ENCODE measurements at places on chromosomes 2 and 18. TPM values are rescaled to one million over a fixed set of nuclear protein-coding genes. Genes with fewer than 3 reads are reported as not detected.

PRKAG3 gene
- polyA plus RNA-seq: not detected

DNA sequence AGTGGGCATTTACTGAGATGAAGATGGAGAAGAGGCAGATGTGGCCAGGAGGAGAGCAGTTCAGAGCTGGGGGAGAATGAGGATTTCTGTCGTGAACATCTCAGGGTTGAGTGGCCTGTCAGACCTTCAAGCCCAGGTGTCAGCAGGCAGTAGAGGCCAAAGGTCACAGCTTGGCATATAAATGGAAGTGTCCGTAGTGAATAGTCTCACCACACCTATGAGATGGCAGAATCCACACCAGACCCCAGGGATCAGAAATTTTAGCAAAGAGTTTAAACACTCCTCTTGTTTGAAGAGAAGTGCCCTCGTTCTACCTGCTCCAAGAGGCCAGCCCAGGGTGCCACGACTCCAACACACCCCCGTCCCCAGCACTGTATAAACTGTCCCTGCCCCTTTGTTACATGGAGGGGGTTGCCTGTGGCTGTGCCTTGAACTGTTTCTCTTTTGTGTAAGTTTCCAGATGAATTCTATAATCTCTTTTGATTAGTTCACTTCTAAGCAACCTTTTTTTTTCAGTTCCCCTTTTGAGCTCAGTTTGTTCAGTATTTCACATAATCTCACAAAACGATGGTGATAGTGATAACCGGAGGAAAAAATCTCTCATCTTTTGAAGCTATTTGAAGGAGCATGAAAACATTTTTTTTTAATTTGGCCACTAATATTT lies 69.0 kb upstream of the TTC39C start:
- no peak for DNase-seq

IL1R1 gene
- polyA plus RNA-seq: 37.3 TPM

DNA sequence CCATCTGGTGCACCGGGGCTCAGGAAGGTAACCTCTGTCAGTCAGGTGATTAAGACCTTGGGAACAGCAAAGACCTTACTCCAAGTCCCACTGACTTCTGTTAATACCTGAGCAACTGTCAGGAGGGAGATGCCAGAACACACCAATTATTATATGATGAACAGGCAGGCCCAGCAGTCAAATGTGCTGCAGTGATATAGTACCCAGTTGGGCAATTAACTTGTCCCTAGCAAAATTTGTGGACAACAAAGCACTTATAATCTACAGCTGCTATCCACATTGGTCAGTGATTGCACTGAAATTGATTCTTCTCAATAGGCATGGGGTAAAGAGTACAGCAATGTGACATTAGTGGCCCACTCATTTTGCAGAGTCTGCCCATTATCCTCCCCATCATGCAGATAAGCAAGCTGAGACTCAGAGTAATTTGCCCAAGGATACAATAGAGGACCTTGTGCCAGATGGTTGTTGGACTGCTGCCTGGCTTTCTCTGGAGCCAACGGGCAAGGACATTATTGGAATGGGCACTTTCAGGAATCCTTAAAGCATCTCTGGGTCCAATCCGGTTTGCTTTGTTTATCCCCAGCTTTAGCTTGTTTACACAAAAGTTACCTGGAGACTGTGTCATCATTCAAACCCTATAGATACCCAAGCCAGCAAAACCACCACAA lies 147.6 kb downstream of the CCBE1 start:
- DNase-seq: no peak

GRCh38 chr2:98550165-98550564 lies 58.1 kb downstream of the COA5 start:
- no peak for DNase-seq

DNA sequence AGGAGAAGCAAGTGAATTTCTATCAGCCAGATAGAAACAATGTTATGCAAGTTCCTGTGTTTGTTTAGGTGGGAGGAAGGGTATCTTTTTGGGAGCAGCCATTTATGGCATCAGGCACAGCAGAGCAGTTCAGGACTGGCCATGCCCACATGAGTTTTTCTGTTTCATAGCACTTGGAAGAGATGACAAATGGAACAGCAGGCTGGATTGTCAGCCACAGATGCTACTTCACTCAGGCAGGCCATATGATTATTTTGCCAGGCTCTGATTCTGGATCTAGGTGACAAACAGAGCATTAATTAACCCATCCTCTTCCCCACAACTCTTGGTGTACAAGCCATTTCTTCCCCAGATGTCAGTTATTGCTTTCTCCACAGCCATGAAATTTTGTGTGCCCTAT lies 63.8 kb downstream of the GALNT13 start:
- DNase-seq: no peak

- no peak for DNase-seq
Observed at GRCh38 chr2:62032096-62032495, 126.6 kb downstream of the COMMD1 start.

DNA sequence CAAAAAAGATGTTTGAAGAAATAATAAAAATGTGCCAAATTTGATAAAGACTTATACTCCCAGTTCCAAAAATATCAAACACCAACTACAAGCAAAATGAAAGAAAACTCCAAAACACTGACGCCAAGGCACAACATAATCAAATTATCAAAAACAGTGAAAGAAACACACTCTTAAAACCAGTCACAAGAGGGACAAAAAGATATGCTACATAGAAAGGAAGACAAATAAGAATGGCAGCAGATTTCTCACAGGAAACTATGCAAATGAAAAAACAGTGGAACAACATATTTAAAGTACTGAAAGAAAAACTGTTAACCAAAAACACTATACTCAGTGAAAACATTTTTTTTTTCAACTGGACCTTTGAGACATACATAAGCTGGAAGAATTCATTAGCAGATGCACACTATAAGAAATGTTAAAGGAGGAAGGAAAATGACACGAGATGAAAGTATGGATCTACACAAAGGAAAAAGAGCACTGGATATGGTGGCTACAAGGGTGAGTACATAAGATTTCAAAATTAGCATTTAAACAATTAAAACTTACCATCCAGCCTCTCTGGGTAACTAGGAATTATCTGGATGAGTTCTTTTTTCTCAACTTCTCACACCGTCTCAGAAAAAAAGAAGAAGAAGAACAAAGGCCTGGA lies 94.0 kb upstream of the ACVR1C start:
- no peak for DNase-seq

GRCh38 chr2:84827978-84828575 lies 52.8 kb downstream of the TRABD2A start:
- no peak for DNase-seq

- DNase-seq: no peak
Observed at GRCh38 chr2:100140582-100140981, 1.8 kb downstream of the AFF3 start.

- no peak for DNase-seq
Observed at GRCh38 chr2:38610851-38611801, 8.4 kb upstream of the HNRNPLL start.

DNA sequence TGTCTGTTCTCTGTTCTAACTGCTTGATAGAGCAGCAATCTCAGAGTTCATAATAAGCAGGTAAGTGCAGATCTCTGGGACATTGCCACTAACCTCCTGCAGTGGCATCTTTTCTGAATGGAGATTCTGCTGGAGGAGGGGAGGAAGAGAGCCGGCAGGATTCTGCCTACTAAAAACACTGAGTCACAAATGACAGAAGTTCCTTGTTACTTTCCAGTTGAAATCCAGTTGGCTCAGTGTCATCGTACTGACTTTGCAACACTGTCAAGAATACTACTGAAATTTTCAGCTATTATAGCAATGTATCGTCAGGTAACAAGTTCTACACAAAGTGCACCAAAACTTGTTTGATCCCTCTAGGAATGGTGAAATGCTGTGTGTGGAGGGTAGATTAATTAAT lies 79.6 kb upstream of the ST6GAL2 start:
- no peak for DNase-seq

PAX8 gene
- polyA plus RNA-seq: 1.1 TPM

DNA sequence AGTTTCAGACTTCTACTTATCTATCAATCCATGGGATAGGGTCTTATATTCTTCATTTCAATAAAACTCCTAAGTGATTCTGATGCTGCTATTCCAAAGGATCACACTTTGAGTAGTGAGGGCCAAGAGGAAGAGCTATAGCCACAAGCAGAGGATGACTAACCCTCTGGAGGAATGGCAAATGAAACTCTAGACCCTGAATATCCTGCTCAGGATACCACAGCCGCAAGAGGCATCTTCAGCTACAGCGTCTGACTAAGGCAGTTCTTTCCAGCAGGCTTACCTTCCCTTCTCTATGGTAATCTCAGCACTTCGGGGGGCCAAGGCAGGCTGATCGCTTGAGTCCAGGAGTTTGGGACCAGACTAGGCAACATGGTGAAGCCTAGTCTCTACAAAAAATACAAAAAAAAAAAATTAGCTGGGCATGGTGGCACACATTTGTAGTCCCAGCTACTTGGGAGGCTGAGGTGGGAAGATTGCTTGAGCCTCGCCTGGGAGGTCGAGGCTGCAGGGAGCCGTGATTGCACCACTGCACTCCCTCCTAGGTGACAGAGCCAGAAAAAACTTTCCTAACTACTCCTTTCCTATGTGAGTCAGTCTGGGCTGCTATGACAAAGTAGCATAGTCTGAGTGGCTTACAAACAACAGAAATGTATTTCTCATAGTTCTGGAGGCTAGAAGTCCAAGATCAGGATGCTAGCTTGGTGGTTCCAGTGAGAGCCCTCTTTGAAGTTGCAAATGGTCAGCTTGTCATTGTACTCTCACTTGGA lies 371.9 kb downstream of the IRS1 start:
- DNase-seq: peak; percentile 63

RUFY4 gene
- not detected for polyA plus RNA-seq

DPYSL5 gene
- not detected for polyA plus RNA-seq

GRCh38 chr2:169743549-169743948 lies 9.9 kb downstream of the KLHL23 start:
- no peak for DNase-seq

DNA sequence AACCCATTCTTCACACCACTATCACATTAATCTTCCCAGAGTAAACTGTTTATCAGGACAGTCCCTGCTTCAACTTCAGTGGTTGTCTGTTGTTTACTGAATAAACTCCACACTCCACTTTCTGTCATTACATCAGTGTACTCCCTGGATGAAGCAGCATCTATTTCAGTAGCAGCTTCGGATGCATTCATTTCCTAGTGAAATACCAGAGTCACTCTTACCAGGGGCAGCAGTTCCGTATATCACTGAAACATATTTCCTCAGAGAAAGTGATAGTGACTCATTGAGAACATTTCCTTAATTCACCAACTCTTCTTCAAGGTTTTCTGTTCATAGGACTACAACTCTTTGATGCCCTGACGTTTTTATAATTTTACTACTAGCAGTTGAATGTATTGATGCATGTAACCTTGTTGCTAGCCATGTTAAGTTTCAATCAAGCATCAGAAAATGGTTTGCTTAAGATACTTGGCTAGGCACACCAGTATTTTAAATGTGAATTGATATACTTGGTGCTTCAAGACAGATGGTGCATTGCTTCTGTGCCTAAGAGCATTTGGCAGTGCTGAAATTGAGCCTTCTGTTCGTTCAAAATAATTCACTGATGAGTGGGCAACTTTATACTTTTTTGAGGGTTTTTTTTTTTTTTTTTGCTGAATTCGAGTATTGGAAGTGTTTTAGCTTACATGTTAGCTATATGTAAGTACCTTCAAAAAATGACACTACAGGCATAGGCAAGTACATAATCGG lies 92.3 kb downstream of the UBE2E3 start:
- no peak for DNase-seq

RTP5 gene
- not detected for polyA plus RNA-seq

- no peak for DNase-seq
Observed at GRCh38 chr2:206845877-206846276, 80.5 kb downstream of the FASTKD2 start.

DNA sequence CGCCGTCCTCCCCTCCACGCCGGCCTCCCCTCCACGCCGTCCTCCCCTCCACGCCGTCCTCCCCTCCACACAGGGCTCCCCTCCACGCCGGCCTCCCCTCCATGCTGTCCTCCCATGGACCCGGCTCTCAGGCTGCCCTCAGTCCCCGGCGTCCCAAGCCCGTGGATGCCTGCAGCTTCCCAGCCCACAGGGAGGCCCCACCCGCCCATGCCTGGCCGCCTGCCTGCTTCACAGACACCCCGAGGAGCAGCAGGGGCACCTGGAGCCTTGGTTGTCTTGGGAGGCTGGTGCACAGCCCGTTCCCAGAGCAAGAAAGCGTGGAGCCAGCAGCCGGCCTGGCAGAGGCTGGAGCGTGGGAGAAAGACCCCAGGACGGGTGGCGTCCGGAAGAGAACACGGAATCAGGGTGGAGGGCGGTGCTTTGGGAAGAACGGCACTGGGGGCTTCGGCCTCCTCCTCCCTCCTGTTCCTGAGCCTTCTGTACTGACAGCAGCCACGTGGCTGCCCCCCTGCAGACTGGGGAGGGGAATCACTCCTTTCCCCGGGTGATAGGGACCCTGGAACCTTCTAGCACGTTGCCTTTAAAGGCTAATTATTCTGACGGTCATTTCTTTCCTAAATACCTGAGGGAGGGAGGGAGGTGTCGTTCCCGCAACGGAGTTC lies 26.2 kb upstream of the KCNG2 start:
- no peak for DNase-seq

- DNase-seq: no peak
Observed at GRCh38 chr2:75612862-75613243, 33.7 kb upstream of the MRPL19 start.

DNA sequence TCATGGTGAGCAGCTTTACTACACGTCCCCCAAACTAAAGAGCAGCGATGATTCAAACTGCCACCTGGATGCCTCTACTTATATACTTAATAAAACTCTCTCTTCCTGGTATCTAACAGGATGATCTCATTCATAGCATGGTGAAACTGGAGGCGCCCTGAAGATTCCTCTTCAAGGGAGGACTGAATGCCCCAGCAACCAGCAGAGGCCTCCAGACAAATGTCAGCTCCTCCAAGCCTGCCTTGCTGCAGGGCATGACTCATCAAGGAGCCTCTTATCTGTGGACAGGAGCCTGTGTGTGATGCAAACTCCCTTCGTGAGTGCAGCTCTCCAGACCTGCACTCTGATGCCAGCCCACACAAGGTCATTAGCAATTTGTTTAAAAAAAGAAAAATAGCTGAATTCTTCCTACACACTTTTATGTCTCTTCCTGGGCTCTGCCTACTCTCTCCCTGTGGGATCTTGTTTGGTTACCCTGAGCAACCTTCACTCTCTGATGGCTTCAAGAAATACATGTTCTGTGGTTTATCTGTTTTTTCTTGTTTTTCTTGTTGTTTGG lies 30.2 kb downstream of the LONRF2 start:
- no peak for DNase-seq

DNA sequence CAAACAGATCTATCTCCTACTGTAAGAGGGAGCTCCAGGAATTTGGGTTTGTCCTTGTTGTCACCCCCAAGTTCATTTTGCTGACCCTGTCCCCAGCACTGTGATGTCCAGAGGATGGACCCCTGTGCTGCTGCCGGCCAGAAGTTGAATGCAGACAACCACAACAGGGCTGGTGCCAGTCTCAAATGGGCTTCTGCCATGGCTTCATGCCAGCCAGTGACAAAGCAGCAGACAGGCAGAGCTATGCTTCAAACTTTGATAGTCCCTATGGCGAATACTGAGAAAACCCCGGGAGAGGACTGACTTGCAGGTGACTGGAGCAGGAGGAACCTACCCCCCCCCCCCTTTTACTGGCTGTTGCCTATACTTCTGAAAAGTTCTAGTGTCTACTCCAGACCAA lies 3.2 kb downstream of the SMAD7 start:
- DNase-seq: no peak

Measured in BJ (cell line).